Cardiac ventricle fibroblast (primary cell): ENCODE measurements at places on chromosomes 16 and 17. TPM values are rescaled to one million over a fixed set of nuclear protein-coding genes. Genes with fewer than 3 reads are reported as not detected.

PPP1R1B gene
- total RNA-seq, result 89.5 and 113 TPM in 2 replicates

MT1G gene
- 13.4 TPM in 1 of 2 replicates, not detected in the other for total RNA-seq

HSD11B2 gene
- total RNA-seq, result 0.93 and 2.0 TPM in 2 replicates

ZNF624 gene
- 2.9 and 8.9 TPM in 2 replicates for total RNA-seq

FKBP10 gene
- 395 and 437 TPM in 2 replicates for total RNA-seq

CCDC92B gene
- not detected in 2 replicates for total RNA-seq

WFDC1 gene
- 0.10 TPM in 1 of 2 replicates, not detected in the other for total RNA-seq

PEX12 gene
- total RNA-seq, result 7.6 TPM in 2 replicates

CACNG5 gene
- not detected in 2 replicates for total RNA-seq

HYDIN gene
- total RNA-seq, result 0.06 and 0.24 TPM in 2 replicates

GDPD3 gene
- 0.64 and 1.00 TPM in 2 replicates for total RNA-seq

KRT13 gene
- total RNA-seq, result 0.75 TPM in 1 of 2 replicates, not detected in the other

ITGAL gene
- total RNA-seq, result not detected in 2 replicates

ANTKMT gene
- total RNA-seq, result 30.0 and 34.0 TPM in 2 replicates

ZNF423 gene
- 23.2 and 24.3 TPM in 2 replicates for total RNA-seq

NUP93 gene
- 20.8 and 30.4 TPM in 2 replicates for total RNA-seq

NPIPB6 gene
- total RNA-seq, result 0.06 TPM in 1 of 2 replicates, not detected in the other

CCL3 gene
- not detected in 2 replicates for total RNA-seq

ANKRD40 gene
- total RNA-seq, result 21.0 and 22.0 TPM in 2 replicates

HOXB5 gene
- not detected in 2 replicates for total RNA-seq

NUFIP2 gene
- 34.1 and 39.0 TPM in 2 replicates for total RNA-seq

RGS11 gene
- 1.7 and 2.9 TPM in 2 replicates for total RNA-seq

CFAP97D1 gene
- 0.20 TPM in 1 of 2 replicates, not detected in the other for total RNA-seq

TUBG2 gene
- 7.3 and 9.0 TPM in 2 replicates for total RNA-seq

GGT6 gene
- total RNA-seq, result not detected in 2 replicates

C16orf86 gene
- total RNA-seq, result 2.4 and 12.9 TPM in 2 replicates

PROCA1 gene
- 1.0 and 1.9 TPM in 2 replicates for total RNA-seq

ZP2 gene
- not detected in 2 replicates for total RNA-seq

SSTR5 gene
- total RNA-seq, result not detected in 2 replicates

CNTNAP4 gene
- total RNA-seq, result 0.05 TPM in 1 of 2 replicates, not detected in the other

HOXB9 gene
- not detected in 2 replicates for total RNA-seq

SLC25A11 gene
- total RNA-seq, result 33.8 and 39.6 TPM in 2 replicates

SRCIN1 gene
- under 0.01 and 0.06 TPM in 2 replicates for total RNA-seq

SECTM1 gene
- total RNA-seq, result 8.6 and 12.6 TPM in 2 replicates

RMI2 gene
- total RNA-seq, result 1.4 and 1.7 TPM in 2 replicates

HOXB4 gene
- 0.10 TPM in 1 of 2 replicates, not detected in the other for total RNA-seq

MYH13 gene
- total RNA-seq, result not detected in 2 replicates

C16orf96 gene
- not detected in 2 replicates for total RNA-seq

SP6 gene
- 0.25 and 0.78 TPM in 2 replicates for total RNA-seq

NPIPB12 gene
- 9.2 and 18.8 TPM in 2 replicates for total RNA-seq

CDIP1 gene
- total RNA-seq, result 11.5 and 12.6 TPM in 2 replicates

ITGA2B gene
- total RNA-seq, result 0.20 TPM in 1 of 2 replicates, not detected in the other

BEAN1 gene
- 0.64 and 1.00 TPM in 2 replicates for total RNA-seq

HOXB8 gene
- total RNA-seq, result not detected in 2 replicates

CCL14 gene
- total RNA-seq, result 1.5 and 7.8 TPM in 2 replicates

ASIC2 gene
- not detected in 2 replicates for total RNA-seq

SDR42E2 gene
- total RNA-seq, result not detected in 2 replicates

CNGB1 gene
- not detected in 2 replicates for total RNA-seq

CDH5 gene
- total RNA-seq, result 13.7 and 15.6 TPM in 2 replicates

TPSG1 gene
- 0.15 TPM in 1 of 2 replicates, not detected in the other for total RNA-seq

MLX gene
- total RNA-seq, result 23.6 and 29.6 TPM in 2 replicates

EPOP gene
- 4.4 and 4.5 TPM in 2 replicates for total RNA-seq

KRT25 gene
- total RNA-seq, result not detected in 2 replicates

COPZ2 gene
- total RNA-seq, result 50.2 and 55.9 TPM in 2 replicates

LLGL2 gene
- total RNA-seq, result not detected in 2 replicates

EVPLL gene
- not detected in 2 replicates for total RNA-seq

REXO5 gene
- total RNA-seq, result 4.2 and 6.9 TPM in 2 replicates

EIF4A3 gene
- 59.5 and 64.0 TPM in 2 replicates for total RNA-seq

CDH13 gene
- 71.3 and 75.6 TPM in 2 replicates for total RNA-seq
